ENCODE measurements at places on chromosomes 7 and 10.

- no peak for DNase-seq
Observed at GRCh38 chr7:754531-755412, 27.7 kb upstream of the PRKAR1B start.

DNA sequence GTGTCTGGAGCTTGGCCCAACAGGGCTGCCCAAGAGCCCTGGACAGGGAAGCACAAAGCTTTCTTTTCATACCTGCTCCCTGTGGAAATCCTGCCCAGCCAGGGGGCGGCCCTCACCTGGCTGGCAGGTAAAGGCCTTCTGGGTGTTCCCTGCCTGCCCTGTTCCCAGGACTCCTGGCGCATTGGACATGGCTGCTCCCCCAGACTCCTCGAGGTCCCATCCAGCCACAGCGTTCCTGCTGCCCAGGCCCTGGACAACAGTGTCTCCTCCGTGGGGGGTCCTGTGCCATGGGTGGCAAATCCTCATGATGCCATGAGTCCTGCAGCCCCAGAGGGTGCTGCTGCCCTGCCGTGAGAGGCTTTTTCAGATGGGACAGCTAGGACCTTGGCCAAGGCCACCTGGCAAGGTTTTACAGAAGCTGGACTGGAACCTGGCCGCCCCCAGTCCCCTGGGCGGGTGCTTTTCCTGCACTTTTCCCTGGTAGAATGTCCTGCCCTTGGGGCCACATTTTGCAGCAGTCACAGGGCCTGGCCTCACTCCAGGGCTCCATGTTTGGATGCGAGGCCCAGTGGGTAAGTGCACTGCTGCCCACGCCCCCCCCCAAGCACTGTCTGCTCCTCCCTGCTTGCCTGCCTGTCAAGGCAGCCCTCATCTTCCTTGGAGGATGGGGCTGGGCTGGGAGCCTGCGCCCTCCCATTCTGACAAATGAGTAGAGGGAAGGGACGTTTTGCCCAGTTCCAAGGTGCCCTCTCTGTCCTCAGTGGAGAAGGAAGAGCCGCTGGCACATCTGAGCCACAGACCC lies 60.7 kb downstream of the LHPP start:
- no peak for DNase-seq

- no peak for DNase-seq
Observed at GRCh38 chr7:102068846-102069245, 217.8 kb upstream of the SH2B2 start.

DNA sequence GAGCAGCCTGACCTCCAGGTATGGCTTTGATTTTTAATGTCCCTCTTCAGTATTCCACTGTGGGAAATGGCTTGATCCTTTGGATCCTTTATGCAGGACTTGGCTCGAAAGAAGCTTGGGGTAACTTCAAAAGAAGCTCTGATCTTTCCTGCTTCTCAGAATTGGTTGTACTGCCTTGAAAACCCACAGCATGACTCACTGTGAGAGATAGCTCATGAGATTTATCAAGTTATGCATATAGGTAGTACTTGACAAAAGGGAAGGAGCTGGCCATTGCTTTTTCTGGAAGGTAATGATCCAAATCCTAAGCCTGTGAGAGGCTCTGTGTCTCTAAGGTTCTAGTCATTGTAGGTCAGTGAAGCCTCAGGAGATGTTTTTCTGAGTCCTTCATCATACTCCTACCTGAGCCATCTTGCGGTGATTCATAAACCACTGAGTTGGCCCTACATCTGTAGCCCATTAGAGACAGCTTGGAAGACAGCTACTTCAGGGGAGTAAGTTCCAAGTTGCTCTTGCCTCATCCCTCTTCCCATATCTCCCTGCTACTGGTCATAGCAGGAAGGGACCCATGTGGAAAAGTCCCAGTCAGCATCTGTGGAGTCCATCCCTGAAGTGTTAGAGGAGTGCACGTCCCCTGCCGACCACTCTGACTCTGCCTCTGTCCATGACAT lies 36.7 kb upstream of the NFKB2 start:
- DNase-seq, result no peak

GRCh38 chr7:41058986-41059741 lies 643.7 kb downstream of the INHBA start:
- no peak for DNase-seq

- DNase-seq, result no peak
Observed at GRCh38 chr7:127927348-127927696, 103.9 kb downstream of the LRRC4 start.

- DNase-seq, result no peak
Observed at GRCh38 chr10:22672319-22673090, 41.9 kb downstream of the PIP4K2A start.

DNA sequence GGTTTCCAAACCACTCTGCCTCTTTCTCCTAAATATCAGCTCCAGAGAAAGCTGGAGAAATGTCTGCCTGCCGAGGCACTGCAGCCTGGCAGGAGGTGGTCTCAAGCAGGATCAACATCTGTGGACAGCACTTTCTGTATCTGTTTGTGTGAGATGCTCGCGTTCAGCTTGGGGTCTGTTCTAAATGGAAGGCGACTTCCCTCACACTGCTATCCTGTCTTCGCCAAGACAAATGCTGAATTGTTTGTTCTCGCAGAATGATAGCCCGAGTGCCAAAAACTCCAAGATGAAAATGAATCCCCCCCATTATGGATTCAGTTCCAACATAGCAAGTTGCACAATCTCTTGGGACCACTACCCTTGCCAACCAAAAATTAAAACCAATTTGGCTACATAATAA lies 72.2 kb upstream of the PALS2 start:
- no peak for DNase-seq

GRCh38 chr10:68633816-68634466 lies 73.8 kb downstream of the TET1 start:
- DNase-seq, result no peak

GRCh38 chr10:27241010-27241651 lies 534 bp upstream of the ACBD5 start:
- no peak for DNase-seq

GRCh38 chr7:51973071-51973470 lies 656.5 kb upstream of the COBL start:
- DNase-seq, result no peak

DNA sequence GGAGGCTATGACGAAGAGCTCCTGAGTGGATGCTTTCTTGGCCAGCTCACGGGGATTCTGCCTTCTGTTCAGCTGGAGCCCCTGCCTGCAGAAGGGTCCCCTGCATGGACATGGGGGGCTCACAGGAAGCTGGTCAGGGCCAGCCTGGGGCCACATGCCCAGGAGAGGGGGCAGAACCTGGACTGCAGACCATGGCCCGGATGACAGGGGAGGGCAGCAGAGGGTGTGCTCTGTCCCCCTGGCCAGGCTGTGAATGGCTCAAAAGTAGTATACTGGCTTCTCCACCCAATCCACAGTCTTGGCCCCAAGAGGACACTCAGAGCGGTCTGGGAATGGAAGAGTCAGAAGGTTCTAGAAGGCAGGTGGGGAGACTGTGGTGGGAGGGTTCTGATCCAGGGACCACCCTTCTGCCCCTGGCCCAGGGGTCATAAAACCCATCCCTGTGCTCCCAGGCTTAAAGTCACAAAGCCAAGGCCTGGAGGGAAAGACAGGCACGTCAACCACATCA lies 40.3 kb downstream of the PPIF start:
- DNase-seq, result no peak

GRCh38 chr10:92880233-92880861 lies 32.0 kb downstream of the EXOC6 start:
- DNase-seq, result no peak

- DNase-seq, result no peak
Observed at GRCh38 chr10:10794046-10794445, 223.6 kb upstream of the CELF2 start.

DNA sequence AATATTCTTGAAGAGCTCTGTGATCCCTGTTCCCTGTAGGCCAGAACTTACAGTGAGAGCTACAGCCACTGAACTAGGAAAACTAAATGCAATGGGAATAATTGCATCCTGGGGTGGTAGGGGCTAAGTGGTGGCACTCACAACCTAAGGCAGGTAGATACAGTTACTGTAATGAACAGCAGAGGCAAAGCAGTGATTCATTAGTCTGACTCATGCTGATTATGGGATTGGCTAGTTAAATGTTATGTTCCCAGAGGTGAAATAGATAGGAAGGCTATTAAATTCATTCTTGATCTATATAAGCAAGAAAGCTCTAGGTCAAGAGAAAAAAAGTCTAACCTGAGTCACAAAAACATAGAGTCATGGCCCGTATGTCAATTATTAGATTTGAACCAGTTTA lies 173.1 kb upstream of the MALRD1 start:
- no peak for DNase-seq

DNA sequence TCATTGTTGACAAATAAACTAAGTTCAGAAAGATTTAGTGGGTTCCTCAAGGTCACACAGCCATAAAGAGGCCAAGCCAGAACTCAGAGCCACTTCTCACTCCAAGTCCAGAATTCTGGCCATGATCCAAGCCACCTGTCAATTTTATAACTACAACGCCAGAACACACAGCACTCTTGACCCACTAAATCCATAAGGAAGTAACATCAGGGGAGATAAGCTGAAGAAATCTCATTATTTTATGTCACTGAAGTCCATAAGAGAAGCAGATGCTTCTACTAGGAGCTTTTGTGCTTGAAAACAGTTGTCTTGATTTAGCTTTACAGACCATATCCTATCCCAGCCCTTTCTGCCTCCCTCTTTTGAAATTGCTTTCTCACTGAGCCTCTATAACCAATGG lies 15.9 kb downstream of the ADAM12 start:
- DNase-seq, result no peak

GRCh38 chr7:30074422-30075030 lies 46.3 kb downstream of the PLEKHA8 start:
- DNase-seq, result no peak

DNA sequence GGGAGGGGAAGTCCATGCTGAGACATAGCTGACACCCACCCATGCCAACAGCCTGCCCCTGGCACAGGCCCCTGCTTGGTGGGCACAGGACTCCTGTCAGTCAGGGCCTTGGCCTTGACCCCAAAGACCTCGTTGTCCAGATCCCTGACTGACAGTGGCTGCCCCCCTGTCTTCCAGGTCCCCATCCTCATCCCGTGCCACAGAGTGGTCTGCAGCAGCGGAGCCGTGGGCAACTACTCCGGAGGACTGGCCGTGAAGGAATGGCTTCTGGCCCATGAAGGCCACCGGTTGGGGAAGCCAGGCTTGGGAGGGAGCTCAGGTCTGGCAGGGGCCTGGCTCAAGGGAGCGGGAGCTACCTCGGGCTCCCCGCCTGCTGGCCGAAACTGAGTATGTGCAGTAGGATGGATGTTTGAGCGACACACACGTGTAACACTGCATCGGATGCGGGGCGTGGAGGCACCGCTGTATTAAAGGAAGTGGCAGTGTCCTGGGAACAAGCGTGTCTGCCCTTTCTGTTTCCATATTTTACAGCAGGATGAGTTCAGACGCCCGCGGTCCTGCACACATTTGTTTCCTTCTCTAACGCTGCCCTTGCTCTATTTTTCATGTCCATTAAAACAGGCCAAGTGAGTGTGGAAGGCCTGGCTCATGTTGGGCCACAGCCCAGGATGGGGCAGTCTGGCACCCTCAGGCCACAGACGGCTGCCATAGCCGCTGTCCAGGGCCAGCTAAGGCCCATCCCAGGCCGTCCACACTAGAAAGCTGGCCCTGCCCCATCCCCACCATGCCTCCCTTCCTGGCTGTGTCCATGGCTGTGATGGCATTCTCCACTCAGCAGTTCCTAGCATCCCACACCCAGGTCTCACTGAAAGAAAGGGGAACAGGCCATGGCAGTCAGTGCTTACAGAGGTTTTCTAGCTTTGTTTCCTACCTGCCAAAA lies 197.2 kb downstream of the EBF3 start:
- no peak for DNase-seq

- DNase-seq, result no peak
Observed at GRCh38 chr10:75019370-75019769, 92.1 kb upstream of the SAMD8 start.

GRCh38 chr7:7535691-7536090 lies at the start of gene COL28A1:
TSS of gene COL28A1 (minus strand) at chr7:7535873. CDS start at chr7:7532875, 2,998 bp downstream.
- DNase-seq, result no peak

- DNase-seq, result no peak
Observed at GRCh38 chr7:41047789-41048191, 655.1 kb downstream of the INHBA start.

- no peak for DNase-seq
Observed at GRCh38 chr10:78806681-78807221, 262.0 kb upstream of the ZMIZ1 start.

- DNase-seq, result no peak
Observed at GRCh38 chr7:28709748-28710147, 248.4 kb downstream of the TRIL start.
